Activated naive CD4-positive, alpha-beta T cell treated with Interleukin-2 at 50 U/mL for 16 hours (primary cell): ENCODE measurements at places on chromosomes 3 and 15.

DNA sequence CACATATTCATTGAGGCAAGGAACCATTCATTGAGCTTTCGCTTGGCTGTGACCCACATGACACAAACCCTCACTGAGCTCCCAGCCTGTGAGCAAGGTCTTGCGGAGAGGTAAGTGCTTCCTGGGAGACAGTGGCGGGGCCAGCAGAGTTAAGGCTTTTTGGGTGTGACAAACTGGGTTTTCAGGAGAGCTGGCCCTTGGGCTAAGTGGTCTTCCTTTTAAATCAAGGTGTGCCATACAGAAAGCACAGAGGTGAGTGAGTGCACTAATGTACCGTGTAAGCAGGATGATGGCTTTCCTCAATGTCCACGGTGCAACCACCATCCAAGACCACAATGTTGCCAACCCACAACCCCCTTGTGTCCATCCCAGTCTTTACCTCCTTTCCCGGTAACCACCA, 28.6 kb downstream of the POMGNT2 start:
- no peak for DNase-seq

- DNase-seq: no peak
These were observed 322.4 kb upstream of the CBLB start for GRCh38 chr3:106191211-106191610.

GRCh38 chr15:58919232-58919631, 14.2 kb downstream of the SLTM start:
- no peak for DNase-seq

DNA sequence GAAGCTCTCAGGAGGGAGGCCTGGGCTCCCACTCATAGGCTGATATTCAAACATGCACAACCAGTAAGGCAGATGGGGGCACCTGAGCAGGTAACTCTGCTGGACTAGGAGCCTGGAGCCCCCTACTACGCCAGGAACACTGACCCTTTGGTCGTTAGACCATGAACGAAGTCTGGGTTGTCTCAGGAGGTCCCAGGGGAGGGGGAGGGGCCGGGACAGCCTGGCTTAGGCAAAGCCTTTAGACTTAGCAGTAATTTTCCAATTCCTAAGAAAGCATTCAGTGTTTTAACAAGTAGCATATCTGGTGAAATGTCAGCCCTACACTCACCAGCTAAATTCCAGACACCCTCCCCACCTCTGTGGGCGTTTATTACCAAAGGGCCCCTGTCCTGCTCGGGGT, 67.4 kb upstream of the ST8SIA2 start:
- DNase-seq: no peak

DNA sequence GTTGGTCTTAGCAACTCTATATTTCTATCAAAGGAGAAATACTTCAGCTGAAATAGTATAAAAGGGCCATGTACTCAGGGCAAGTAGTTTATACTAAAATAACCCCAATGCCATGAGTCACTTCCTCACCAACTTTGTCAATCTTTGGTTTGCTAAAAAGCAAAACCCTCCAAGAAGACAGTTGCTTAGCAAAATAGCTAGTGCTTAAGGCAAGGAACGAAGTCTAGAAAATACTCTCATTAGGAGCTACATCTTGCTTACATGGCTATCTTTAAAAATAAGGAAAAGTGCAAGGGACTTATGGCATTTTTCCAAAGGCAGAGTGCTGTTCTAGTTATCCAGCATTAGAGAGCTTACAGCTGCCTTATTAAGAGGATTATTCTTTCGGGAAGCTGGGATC, 28.4 kb downstream of the P3H2 start:
- no peak for DNase-seq

GRCh38 chr15:58074452-58074851, 8.9 kb upstream of the ALDH1A2 start:
- no peak for DNase-seq

GRCh38 chr3:167810236-167810635, 74.7 kb downstream of the SERPINI1 start:
- no peak for DNase-seq
